ENCODE measurements at places on chromosomes 2 and 18.

DNA sequence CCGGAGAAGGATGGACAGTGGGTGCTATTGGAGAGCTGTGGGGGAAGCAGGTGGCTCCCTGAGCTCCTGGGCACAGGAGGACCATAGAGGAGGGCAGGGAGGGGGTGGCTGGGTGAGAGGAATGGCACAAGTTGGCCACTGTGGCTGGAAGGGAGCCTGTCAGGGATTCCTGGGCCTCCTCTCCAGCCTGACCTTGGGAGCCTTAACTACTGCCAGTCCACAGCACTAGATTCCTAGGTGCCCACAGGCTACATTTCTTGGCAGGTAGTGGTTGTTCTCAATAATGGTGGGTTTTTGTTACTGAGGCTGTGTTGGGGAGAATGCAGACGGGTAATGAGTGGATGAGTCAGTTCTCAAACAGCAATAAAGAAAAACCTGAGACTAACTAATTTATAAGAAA, 26.0 kb downstream of the EFHD1 start:
- DNase-seq: no peak

GRCh38 chr18:70072678-70073077, 125.0 kb upstream of the CD226 start:
- DNase-seq: no peak

- no peak for DNase-seq
Measured at GRCh38 chr2:48253301-48253700, 276.7 kb upstream of the STON1 start.

DNA sequence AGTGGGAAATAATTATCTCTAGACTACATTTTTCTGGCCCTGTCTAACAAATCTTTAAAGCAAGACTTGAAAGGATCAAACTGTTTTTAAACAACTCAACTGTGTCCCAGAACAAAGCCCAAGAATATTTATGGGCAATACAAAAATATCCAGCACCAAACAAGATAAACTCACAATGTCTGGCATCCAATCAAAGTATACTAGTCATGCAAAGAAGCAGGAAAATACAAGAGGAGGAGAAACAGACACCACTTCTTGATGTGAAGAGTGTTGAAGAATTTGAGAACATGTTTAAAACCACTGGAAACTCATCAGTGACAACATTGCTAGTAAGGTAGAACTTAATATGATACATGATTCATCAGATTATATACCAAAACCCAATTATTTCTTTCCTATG, 66.1 kb upstream of the CDC42EP3 start:
- no peak for DNase-seq

GRCh38 chr2:58109481-58109880, 62.9 kb downstream of the VRK2 start:
- no peak for DNase-seq

DNA sequence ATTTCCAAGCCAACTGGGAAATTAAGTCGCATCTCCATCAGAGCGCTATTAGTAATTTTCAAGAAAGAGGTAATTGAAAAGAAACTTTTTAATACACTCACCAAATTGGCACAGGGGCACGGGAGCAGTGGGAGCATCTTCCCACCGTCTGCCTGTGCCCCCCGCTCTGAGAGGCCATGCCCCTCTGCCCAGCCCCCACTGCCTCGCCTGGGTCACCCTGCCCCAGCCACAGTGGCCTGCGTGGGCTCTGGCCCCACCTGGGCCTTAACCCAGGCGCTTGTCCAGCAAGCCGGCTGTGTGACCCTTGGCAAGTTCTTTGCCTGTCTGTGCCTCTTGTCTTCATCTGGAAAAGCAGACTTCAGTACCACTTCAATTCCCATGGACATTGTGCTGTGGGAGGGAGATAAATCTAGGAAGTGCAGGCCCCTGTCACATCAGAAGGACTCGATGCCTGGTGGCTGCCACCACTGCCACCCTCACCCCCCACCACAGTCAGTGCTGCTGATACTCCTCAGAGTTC, 31.9 kb downstream of the GLI2 start:
- DNase-seq: no peak

- no peak for DNase-seq
Measured at GRCh38 chr18:46942646-46943045, 25.2 kb downstream of the KATNAL2 start.

- no peak for DNase-seq
Measured at GRCh38 chr2:72139471-72139873, 8.2 kb downstream of the CYP26B1 start.

DNA sequence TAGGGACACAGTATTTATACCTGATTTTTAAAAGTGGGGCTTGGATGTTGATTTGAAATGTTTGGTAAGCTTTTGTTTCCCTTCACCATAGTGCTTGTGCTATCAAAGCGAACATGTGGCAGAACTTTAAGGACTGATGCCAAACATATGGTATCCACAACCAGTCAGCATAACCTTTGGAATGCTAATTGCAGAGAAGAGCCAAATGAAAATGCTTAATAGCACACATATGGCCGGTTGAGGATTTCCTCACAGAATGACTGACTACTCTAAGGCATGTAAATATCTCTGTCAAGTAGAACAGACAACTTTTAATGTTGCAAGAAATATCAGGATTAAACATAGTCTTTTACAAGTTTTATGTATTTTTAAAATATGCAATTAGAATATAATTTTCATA, 120.9 kb upstream of the COL3A1 start:
- DNase-seq: no peak

GRCh38 chr18:25289001-25289631, 62.9 kb downstream of the ZNF521 start:
- DNase-seq: no peak

DNA sequence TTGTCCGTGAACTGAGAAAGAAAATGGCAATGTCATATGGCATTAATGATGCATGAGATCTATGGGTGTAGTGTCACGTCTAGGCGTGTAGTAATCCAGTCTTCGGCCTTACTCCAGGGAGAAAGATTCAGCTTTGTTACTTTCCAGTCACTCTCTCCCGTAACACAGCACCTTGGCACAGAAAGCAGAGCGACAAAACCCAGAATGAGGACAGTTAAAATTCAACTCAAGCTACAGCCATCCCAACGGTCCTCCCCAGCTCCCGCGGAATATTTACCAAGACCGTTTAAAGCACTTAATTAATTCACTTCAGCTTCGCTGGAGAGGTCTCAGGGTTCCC, 797 bp upstream of the CRIM1 start:
- DNase-seq: no peak

GRCh38 chr2:1282552-1282951, 130.7 kb upstream of the TPO start:
- no peak for DNase-seq

DNA sequence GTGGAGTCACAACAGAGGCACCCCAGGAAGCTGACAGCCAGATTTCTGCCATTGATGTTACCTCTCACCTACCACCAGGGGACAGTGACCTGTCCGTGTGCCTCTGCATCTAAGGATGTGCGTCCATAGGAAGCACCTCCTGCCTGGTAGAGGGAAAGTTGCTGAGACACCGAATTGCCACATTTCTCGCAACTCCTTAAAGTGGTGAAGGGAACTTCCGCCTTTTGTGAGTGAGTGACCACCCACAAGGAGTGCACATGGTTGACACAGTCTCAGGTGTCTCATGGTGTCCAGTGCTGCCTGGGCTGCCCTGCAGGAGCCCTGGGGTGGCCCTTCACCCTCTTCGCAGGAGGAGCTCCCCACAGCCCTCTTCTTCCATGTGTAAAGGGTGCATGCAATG, 201.8 kb downstream of the GBX2 start:
- DNase-seq: no peak

GRCh38 chr18:59660366-59660765, 36.9 kb downstream of the CCBE1 start:
- DNase-seq: no peak

- DNase-seq: no peak
Measured at GRCh38 chr2:177888581-177888980, 184.0 kb downstream of the PDE11A start.

GRCh38 chr2:23592898-23593751, 208.1 kb downstream of the KLHL29 start:
- DNase-seq: no peak

- no peak for DNase-seq
Measured at GRCh38 chr2:239523147-239523953, 122.5 kb upstream of the HDAC4 start.

DNA sequence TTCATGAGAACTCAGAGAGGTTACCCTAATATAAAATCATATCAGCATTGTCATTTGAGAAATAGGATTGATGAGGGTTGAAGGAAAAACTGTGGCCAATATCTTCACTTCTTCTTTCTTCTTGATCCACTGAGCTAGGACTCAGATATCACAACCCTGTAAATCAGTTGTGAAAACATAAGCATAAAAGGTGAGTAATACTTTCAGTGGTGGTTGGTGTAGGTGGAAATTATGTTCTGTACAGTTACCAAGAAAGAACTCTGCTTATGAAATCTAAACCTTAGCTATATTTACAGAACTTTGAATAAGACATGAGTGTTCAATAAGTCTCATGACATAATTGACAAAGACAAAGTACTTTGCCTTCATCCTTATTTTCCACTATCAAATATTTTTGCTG, 56.3 kb downstream of the PAX3 start:
- no peak for DNase-seq

DNA sequence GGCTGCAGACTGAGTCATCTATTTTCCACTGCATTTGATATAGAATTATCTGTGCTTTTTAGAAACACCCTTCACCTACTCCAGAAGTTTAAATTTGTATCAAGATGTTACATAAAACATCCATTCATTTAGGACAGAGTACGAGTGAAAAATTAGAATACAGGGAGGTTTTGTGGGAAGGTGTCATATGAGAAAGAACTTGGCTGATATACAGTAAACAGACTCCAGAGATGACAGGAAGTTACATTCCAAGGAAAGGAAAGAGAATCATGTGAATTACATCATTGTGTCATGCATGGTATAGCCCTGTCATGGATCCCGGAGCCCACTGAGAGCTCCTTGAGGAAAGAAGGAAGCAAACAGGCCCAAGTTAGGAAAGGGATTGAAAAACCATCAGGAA, 341.5 kb upstream of the PKDCC start:
- no peak for DNase-seq

- DNase-seq: no peak
Measured at GRCh38 chr2:179550849-179551248, 286.2 kb upstream of the SESTD1 start.

DNA sequence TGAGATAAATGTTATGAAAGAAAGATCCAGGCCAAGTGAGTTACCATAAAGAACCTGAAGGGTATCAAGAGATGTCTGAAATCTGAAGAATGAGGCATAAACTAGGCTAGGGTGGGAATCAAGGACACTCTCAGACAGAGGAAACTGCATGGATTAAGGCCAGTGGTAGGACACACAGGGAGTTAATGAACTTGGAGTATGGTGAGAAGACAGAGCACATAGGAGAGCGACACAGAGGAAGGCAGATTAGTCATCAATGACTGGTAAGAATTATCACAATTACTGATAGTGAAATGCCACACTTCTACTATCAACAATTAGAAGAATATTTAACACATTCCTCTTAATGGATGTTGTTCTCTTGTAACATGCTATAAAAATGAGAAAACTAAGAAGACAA, 76.9 kb downstream of the TTC21B start:
- DNase-seq: no peak

DNA sequence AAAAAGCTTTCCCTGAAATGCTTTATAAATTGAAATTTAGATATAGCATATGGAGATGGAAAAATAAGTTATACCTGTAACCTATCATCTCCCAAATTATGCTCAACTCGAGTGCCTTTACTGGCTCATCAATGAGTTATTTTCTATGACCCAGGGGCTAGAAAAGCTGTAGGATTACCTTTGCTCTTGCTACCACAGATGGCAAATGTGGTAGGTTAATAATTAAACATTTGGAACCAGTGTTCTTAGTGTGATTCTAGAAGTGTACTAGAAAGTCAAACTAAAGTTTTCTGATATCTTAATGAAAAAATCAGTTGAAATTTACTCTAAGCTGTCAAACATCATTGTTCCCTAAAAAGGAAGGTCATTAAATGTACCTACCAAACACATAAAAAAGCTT, 22.5 kb downstream of the ALS2 start:
- DNase-seq: no peak

- DNase-seq: no peak
Measured at GRCh38 chr2:193810533-193810932, 1615.8 kb upstream of the TMEFF2 start.

DNA sequence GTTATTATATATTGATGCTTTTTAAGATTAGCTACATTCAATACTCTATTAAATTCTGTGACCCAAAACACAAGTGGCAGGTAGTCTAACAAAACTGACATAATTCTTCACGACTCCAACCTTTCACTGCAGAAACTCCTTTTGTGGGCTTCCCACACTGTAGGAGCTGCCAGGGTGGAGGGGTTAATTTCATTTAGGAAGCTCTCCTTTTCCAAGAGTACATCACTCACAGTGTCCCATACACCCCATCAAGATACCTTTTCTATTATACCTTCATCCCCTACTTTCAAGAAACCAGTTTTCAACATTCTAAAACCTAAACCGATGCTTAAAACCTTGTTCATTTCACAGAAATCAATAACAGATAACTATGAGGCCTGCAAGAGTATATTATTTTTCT, 825 bp downstream of the THUMPD2 start:
- peak; percentile 16 for DNase-seq

DNA sequence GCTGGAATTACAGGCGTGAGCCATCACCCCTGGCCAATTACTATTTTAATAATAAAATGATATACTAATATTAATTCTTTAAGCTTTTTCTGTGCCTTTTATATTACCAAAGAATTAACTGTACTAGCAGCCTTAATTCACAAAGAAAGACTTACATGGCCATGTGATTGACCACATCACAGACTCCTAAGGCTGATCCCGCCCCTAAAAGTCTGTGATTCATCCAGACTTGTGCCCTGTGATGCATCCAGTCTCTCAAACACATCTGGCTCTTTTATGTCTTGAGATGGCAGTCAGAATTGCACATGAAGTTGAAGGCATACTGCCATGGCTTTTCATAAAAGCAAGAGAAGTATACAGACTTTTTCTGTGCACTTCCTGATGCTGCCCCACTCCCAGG, 91.7 kb downstream of the DTNA start:
- DNase-seq: no peak

GRCh38 chr2:124520953-124521352, 495.9 kb downstream of the CNTNAP5 start:
- DNase-seq: no peak

DNA sequence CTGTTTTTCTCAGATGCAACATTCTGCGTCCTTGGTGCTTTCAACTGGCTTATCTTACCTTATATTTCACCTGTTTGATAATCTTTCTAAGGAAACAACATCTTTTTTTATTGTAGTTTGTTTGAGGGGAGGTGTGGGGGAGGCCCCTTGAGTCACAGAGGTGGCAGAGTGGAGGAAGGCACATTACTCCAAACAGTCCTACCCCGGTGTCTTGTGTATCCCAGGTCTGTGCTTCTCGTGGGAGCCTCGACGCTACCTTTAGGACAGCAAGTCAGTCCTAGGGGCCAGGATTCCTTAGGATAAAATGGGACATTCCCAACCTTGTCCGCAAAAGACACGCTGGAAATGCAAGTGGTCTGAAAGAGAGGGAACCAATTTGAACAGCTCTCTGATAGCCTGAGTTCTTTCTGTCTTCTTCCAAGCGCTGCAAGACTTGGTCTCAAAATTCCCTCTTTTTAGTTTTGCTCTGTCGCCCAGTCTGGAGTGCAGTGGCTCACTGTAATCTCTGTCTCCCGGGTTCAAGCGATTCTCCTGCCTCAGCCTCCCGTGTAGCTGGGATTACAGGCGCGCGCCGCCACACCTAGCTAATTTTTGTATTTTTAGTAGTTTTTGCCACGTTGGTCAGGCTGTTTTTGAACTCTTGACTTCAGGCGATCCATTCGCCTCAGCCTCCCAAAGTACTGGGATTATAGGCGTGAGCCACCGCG, 4.0 kb downstream of the GATA6 start:
- DNase-seq: peak; percentile 29

- DNase-seq: no peak
Measured at GRCh38 chr2:107812006-107812405, 14.7 kb upstream of the RGPD4 start.
